NCI-H69 (cell line): ENCODE measurements at places on chromosomes 12 and 14.
A peak's percentile ranks its signal among the peaks of the same experiment; 100 is the strongest.

- DNase-seq = peak; percentile 33
These were observed 4.4 kb downstream of the TMEM179 start for GRCh38 chr14:104600141-104600643.

DNA sequence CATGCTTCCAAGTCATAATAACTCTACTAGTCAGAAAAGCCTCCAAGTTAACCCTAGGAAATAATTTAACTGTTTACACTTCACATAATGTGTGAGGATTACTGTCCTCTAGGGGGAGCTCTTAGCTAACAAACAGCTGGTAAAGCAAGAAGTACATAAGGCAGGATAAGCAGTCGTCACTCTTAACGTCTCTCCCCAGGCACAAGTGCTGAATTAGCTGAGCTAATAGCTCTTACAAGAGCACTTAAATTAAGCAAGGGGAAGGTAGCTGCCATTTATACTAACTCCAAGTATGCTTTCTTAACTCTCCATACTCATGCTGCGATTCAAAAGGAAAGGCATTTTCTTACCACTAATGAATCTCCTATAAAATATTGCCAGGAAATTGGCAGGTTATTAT, 79.3 kb upstream of the TSPAN11 start:
- DNase-seq = peak; percentile 100

- peak; percentile 61 for DNase-seq
These were observed 118.8 kb downstream of the SCARB1 start for GRCh38 chr12:124744659-124745464.

DNA sequence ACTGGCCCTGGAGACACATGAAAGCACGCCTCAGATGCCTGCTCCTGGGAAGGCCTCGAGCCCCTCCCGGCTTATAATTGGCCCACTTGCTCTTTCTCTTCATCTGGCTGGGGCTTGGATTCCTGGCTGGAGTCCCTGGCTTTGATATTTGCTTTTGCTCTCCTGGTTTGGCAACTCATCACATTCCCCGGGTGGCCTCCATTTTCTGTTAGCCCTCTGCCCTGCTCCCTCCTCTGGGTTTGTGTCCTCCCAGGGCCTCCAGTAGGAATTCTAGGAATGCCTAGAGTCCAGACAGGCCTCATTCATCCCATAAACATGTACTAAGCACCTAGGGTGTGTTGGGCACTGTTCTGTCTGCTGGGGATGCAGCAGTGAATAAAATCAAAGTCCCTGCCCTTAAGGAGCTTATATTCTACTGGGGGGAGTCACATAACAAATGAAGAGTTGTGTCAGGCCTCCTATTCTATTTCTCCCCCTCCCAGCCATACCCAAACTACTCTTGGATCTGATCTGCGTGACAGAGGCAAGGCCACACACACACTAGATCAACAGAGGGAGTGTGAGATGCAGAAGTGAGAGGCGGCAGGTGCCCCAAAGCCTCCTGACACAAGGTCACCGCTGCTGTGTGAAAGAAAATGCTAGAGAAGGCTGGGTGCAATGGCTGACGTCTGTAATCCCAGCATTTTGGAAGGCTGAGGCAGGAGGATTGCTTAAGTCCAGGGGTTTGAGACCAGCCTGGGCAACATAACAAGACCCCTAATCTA, 21.3 kb upstream of the TSPAN9 start:
- DNase-seq = no peak

GRCh38 chr12:122836027-122836921, 1.0 kb downstream of the HIP1R start:
- DNase-seq = peak; percentile 84

DNA sequence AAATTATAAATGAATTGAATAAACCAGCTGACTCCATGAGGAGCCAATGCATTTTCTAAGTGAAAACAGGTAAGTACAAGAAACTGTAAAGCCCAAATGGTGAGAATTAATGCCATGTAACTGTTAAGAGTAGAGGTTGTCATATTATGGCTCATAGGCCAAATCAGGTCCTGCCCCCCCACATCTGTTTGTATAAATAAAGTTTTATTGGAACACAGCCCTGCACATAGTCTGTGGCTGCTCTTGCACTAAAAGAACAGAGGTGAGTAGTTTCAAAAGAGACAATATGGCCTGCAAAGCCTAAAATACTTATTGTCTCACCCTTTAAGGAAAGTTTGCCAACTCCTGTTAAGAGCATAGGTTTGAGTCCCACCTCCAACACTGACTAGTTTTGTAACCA, 140.5 kb upstream of the SRRM4 start:
- DNase-seq = no peak

DNA sequence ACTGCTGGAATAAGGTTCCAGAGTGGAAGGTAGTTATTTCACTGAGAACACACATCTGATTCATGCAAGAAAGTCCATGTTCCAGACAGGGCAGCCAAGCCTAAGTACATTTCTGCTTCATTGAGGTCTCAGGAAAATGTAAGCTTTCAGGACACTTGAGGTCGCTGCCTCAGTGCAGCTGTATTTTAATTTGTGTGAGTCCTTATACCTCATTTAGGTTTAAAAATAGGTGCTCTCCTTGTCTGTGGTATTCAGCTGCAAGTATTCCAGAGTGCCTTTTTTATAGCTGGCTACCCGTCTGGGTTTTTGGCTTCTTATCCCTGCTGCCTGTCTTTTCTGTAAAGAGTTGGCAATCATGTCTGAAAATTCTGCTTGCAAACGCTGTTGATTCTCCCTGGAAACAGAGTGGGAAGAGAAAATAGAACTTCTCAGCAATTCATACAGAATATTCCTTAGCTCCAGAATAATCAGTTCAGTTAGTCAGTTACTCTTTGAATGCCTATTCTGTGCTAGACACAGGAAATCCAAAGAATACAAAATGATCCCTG, 45.3 kb upstream of the PLBD1 start:
- DNase-seq = no peak

DNA sequence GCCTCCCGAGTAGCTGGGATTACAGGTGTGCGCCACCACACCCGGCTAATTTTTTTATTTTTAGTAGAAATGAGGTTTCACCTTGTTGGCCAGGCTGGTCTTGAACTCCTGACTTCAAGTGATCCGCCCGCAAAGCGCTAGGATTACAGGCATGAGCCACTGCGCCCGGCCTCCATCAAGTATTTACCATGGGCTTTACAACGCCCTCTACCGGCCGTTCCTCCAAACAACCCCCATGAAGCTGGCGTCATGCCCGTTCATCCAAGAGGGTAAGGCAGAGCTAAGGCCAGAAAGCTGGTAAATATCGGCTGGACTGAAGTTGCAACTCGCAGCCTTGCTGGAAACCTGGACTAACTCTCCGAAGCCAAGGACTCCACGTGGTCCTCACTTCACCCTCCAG, 41.6 kb downstream of the RNF34 start:
- DNase-seq = peak; percentile 38

GRCh38 chr14:69270795-69271708, 11.1 kb downstream of the GALNT16 start:
- no peak for DNase-seq

GRCh38 chr12:54172168-54172567, 16.6 kb downstream of the SMUG1 start:
- no peak for DNase-seq

DNA sequence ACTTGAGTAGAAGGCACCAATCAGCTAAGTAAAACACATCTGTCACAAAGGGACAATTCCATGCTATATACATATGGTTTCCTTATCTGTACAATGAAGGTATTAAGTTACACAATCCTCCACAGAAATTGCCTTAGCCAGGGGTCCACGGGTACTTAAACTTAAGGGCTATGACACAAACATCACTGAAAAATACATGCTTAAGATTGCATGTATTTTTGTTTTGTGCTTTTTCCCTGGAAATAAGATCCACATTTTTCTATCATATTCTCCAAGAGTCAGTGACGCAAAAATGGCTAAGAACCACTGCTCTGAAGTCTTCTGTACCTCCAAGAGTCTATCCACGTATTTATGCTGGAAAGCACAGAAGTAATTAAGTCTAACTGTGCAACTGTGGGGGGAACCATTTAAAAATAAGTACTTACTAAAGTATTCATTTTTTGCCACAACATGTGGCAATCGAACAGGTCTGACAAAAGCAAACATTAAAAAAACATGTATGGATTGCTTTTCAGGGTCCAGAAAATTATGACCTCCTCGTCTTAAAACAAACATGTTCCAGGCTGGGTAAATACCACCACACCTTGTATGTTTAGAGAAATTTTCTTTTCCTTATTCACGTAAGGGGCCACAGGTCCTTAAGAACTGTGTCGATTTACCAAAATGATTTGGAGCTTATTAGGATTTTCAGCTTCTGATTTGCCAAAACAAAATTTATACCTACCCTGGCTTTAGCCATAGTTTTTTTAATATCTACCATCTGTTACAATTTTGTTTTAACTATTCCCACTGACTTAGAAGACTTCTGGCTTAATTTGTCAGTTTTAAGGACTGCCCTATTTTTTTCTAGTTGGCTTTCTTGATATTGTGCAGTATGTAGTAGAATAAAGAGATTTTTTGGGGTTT, 2.8 kb downstream of the SLC38A2 start:
- DNase-seq = no peak

DNA sequence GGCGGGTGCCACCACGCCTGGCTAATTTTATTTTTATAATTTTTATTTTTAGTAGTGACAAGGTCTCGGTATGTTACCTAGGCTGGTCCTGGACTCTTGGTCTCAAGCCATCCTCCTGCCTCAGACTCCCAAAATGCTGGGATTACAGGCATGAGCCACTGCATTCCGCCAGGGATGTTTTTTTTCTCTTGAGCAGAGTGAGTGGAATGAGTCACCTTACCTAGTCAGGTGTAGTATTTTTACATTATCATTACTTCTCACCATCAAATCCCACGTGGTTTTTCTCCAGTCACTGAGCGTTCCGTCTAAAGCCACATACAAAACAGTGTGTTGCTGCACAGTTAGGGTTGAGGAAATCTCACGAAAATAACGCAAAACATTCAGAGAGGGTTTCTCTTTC, 870 bp upstream of the TBPL2 start:
- DNase-seq = no peak

- no peak for DNase-seq
These were observed 182.6 kb downstream of the SLC25A21 start for GRCh38 chr14:36989806-36990205.
